ENCODE measurements at places on chromosomes 13 and 19.

DNA sequence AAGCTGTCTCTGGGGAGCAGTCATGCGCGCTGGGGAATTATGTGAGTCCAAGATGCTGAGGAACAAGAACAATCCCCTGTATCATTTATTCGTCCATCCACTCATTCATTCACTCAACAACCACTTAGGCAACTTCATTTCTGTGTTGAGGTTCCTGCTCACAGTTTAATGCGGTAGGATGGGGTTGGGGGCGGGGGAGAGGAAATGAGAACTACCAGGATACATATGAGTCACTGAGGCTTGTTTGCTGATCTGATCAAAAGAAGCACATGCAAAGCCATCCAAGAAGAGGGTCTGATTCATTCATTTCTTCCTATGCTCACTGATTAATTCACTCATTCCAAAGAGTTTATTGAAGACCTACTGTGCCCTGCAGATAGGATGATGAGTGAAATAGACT, 20.9 kb downstream of the ZNF536 start:
- DNase-seq, result no peak

DNA sequence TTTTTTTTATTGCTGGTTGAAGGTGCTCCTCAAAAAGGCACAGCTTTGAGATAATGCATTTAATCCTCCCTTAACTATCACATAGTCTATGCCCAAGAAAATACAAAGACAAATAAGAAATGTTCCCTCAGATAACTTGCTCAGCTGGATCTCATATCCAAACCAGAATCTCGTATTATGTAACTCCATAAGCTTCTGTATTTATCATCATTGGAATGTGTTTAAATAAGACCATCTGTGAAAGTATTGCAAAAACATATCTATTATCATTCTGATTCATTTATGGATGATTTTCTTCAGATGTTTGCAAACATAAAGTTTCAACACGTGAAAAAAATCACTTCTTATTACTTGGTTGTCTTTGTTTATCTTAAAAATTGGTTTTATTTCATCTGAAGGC, 190.9 kb downstream of the IRS2 start:
- no peak for DNase-seq

- no peak for DNase-seq
These were observed 14.1 kb downstream of the PROSER1 start for GRCh38 chr13:39023761-39024160.

DNA sequence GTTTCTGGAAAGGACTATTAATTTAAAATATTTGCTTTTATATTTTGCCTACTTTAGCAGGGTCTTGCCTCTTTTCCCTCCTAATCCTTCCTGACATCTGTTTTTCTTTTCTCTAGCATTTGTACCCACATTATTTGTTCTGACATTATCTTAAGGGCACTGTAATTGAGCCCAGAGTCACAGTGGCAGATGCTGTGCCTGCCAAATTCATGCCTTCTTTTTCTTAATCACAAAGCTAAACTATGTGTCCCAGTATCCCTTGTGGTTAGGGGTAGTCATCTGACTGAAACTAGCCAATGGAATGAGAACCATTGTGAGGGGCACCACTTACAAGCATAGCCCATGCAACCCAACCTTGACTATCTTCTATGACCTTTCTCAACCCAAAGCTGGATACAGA, 562.9 kb downstream of the MYO16 start:
- DNase-seq, result no peak

GRCh38 chr19:28235606-28236125, 977.3 kb downstream of the UQCRFS1 start:
- no peak for DNase-seq

DNA sequence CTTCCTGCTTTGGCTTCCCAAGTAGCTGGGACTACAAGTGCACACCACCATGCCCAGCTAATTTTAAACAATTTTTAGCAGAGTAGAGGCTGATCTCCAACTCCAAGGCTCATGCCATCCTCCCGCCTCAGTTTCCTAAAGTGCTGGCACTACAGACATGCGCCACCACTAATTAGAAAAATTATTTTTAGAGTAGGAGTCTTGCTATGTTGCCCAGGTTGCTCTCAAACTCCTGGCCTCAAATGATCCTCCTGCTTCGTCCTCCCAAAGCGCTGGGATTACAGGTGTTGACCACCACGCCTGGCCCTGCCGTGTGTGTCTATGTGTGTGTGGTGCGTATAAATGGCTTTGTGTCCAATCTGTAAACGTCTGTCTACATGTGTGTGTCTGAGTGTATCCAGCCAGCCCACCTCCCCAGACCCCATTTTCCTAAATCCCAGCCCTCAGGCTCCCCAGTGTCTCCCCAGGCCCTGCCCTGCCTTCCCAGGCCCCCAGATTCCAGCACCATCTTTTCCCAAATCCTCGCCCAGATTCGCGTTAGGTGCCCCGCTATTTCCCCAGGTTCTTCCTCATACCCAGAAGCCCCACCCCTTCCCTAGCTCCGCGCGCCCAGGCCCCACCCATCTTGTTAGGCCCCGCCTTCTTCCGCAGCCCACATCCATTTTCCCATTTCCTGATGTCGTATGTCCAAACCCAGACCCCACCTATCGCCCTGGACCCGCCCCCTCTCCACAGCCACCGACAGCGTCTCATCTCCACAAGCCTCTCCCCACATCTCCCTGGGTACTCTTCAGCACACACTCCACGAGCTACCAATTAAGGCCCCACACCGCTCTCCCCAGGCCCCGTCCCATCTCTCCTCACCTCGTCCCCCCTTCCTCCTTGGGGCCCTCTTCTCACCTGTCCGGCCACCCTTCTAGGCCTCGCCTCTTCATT, 24.9 kb downstream of the SLC8A2 start:
- DNase-seq, result no peak

GRCh38 chr19:19835560-19836038, 14.0 kb upstream of the ZNF506 start:
- no peak for DNase-seq

DNA sequence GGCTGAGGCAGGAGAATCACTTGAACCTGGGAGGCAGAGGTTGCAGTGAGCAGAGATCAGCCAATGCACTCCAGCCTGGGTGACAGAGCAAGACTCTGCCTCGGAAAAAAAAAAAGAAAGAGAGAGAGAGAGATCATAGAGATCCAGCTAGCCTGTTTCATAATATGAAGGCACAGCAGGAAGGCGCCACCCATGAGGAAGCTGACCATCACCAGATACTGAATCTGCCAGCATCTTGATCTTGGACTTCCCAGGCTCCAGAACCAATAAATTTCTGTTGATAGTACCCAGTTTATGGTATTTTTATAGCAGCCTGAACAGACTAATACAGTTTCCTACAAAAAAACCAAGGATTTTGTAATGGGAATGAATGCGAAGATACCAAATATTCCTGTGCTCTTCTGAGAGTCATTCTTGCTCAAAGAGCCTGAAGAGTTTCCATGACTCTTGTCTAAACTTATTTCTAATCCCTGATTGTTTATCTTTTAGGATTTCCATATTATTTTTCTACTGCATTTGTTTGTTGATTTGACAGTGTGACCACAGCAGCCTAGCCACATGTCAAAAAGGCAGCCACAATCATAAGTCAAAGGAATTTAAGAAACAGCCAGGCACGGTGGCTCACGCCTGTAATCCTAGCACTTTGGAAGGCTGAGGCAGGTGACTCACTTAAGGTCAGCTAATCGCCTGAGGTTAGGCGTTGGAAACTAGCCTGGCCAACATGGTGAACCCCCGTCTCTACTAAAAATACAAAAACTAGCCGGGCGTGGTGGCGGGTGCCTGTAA, 37.7 kb upstream of the PDCD5 start:
- no peak for DNase-seq

DNA sequence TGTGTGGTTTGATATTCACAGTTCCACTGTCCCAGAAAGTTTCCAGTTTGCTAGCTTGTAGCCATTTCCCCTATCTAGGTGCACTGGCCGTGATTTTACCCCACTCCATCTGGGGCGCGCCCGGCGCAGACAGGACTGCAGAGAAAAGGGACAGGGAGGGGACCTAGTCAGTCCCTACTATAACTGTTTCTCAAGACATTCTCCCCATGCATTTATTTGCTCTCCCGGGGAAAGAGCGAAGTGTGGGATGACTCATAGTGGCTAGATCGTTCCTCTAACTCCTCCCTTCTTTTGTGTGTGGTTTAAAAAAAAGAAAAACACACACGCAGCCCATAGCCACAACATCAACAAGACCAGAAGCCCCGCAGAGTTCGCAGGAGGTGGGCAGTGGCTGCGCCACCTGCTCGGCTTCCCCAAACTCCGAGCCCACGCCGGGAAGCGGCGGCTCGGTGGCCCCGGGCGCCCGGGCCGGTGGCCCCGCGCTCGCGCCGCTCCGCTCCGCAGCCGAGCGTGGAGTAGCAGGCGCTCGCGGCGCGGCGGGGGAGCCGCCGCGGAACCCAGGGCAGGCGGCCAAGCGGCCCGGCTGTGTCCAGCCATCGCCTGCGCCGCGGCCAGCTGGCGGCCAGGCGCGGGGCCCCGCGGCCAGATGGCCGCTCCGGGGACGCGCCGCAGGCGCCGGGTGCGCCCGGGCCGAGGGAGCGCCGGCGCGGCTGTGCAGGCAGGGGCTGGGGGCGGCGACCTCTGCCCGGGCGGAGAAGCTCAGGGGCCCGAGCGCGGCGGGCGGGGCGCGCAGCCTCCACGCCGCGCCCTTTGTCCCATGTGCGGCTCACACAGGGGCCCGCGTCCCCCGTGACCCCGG, 653 bp downstream of the TMTC4 start:
- no peak for DNase-seq

GRCh38 chr13:107961849-107962608, 253.3 kb downstream of the LIG4 start:
- no peak for DNase-seq

DNA sequence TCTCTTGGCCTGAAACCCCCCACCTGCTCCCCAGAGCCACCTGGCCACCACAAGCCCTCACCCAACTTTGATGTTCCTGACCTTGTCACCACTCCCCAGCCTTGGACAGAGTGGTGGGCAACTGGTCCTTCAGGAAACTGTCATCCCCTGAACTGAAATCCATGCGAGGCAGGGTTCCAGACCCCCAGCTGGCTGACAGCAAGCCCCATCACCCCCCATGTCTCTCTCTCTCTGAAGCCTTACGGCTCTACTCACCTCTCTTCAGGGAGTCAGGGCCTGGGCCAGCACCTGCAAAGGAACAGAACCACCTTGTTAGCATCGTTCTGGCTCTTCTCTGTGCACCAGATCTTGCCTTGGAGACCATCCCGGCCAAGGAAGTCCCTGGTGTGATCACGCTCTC, 2.6 kb downstream of the LRFN1 start:
- no peak for DNase-seq

GRCh38 chr13:85312071-85312470, 487.1 kb downstream of the SLITRK6 start:
- no peak for DNase-seq

- DNase-seq, result no peak
These were observed 7.0 kb upstream of the MAMSTR start for GRCh38 chr19:48726556-48726955.

DNA sequence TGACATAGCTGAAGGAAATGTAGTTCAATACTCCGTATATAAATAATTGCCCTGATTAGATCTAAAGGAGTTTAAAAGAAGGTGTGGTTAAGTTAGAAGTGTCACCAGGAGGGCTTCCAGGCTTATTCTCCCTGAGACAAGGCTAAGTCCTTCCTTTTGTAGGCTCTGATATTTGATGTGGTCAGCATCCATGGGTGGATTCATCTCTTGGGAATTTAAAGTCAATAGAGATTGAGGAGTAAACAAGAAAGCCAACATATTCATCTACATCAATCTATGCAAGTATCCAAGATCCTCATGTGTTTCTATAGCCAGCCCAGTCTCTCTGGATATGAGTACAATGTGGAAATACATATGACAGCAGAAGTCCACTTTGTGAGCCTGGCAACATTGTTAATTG, 76.8 kb downstream of the KCTD12 start:
- DNase-seq, result no peak

GRCh38 chr19:51090471-51090870, 7.8 kb upstream of the KLK14 start:
- DNase-seq, result no peak

DNA sequence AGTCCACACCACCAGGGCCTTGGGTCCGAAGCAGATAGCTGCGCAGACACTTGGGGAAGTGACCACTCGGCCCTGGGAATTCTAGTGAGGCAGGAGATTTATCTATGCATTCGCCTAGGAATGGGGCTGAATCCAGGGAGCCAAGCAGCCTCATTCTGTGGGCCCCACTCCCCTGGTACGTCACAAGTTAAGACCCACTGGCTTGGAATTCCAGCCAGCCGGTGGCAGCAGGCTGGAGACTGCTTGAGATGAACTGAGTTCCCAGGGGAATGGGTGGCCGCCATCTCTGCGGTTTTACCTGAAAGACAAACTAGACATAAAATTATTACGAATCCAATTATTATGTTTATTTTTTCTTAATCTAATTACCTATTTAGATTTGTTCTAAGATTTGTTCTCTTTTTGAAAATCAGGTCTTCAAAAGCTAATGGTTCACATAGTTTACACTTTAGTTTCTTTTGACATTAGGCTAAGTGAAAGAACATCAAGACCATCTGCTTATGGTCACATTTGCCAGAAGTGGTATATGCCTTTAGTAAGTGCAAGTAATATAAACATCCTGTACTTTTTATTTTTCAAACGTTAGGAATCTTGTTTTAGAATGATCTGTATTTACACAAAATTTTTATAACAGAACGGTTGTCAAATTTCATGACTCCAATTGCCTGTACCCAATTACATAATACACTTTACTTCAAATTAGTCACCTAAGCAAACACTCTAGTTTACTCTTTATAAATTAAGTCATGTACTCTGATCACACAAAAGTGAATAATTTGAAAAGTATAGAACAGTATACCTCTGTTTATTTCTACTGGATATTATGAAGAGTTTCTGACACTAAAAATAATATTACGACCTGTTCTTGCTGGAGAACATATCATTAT, 74.4 kb downstream of the SLITRK6 start:
- no peak for DNase-seq

DNA sequence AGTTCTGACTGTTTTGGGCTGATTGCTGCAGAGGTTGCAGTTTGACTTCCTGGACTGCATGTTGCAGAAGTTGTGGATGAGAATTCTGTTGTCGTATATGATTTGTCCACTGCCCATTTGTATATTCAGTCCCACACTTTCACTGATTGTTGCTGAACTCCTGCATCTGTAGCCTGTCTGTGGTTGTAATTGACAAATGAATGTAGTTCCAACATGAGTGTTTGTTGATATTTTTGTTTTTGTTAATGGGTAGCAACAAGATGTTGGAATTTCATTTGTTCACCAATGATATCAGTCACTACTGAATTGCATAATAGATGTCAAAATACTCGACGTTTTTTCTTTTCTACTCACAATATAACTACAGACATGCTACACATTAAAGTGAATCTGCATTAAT, 533.9 kb downstream of the DCT start:
- no peak for DNase-seq

- DNase-seq, result no peak
These were observed 34.9 kb upstream of the FXYD3 start for GRCh38 chr19:35080613-35081170.

DNA sequence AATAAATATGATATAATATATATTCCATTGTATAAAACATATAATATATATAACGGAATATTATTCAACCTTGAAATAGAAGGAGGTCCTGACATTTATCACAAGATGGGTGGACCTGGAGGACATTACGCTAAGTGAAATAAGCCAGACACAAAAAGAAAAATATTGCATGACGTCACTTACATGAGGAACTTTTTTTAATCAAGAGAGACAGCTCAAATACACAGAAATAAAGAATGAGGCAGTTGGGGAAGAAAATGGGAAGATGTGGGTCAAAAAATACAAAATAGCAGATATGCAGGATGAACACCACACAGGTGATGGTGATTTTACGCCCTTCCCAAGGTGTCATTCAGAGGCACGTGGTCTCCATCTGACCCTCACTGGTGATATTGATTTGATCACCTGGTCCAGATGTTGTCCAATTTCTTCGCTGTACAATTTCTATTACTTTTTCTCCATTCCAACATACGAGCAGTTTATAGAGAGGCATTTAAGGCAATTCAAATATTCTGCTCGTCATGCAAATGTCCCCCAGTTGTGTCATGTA, 513 bp upstream of the ZNF317 start:
- no peak for DNase-seq

All from keratinocyte (primary cell).